CD4-positive, alpha-beta T cell treated with Interleukin-15 for 1 hour (primary cell): ENCODE measurements at places on chromosomes 3 and 15.

DNA sequence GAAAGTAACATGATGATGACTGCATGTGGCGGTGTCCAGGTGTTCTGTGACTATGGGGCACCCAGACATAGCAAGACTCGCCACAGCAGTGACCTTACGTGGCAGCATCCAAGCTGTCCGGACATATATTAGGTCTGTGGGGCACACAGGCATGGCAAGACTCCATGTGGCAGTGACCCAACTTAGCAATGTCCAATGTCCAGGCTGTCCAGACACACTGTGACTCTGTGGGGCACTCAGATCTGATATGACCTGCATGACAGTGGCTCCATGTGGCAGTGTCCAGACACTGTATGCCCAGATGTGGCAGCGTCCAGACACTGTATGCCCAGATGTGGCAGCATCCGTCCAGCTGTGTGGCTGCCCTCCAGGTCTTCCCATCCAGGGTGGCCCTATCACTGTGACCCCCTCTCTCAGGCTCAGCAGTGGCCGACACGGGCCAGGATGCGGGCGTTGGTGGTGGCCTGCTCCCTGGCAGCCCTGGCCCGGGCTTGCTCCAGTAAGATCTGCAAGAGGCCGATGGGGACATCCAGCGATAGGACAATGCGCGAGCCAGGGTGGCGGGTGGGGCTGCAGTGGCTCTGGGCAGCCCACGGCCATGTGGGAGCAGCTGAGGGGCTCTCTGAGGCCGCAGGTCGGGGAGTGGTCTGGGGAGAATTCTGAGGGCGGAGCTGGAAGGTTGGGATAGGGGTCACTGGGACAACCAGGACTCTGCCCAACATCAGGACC lies 1.1 kb downstream of the UCN2 start:
- DNase-seq: no peak

DNA sequence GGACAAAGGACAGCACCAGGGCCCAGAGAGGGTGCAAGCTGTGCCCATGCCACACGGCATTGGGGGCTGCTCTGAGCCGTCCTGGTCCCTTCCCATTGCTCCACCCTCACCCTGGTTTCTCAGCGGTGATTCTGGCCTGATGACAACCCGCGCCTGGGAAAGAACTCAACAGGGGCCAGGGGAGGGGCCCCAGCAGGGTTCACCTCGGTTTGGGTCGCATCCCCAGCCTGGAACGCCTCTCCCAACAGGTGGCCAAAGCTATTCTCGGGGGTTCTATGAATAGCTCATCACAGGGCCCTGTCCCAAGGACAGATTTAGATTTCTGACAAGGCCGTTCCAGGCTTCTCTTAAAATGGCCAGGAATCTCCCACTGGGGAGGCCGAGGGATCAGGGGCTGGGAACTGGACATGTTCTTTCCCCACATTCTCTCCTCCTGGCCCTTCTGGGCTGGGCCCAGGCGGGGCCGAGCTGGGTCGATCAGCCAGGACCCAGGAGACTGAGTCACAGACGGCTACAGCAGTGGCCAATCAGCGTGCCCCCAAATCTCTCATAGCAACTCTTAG lies 17.9 kb downstream of the GRIP2 start:
- no peak for DNase-seq

GRCh38 chr3:127177226-127177625 lies 15.7 kb upstream of the PRR23E start:
- DNase-seq: no peak

DNA sequence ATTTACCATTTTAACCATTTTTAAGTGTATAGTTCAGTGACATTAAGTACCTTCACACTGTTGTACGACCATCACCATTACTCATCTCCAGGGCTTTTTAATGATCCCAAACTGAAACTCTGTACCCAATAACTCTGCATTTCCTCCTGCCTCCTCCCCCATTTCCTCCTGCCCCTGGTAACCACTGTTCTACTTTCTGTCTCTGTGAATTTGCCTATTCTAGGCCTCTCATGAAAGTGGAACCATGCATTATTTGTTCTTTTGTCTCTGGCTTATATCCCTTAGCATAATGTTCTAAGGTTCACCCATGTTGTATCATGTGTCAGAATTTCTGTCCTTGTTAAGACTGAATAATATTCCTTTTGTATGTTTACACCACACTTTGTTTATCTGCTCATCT lies 154.2 kb downstream of the MECOM start:
- DNase-seq: no peak

GRCh38 chr3:183211352-183211751 lies 41.7 kb upstream of the B3GNT5 start:
- DNase-seq: no peak

DNA sequence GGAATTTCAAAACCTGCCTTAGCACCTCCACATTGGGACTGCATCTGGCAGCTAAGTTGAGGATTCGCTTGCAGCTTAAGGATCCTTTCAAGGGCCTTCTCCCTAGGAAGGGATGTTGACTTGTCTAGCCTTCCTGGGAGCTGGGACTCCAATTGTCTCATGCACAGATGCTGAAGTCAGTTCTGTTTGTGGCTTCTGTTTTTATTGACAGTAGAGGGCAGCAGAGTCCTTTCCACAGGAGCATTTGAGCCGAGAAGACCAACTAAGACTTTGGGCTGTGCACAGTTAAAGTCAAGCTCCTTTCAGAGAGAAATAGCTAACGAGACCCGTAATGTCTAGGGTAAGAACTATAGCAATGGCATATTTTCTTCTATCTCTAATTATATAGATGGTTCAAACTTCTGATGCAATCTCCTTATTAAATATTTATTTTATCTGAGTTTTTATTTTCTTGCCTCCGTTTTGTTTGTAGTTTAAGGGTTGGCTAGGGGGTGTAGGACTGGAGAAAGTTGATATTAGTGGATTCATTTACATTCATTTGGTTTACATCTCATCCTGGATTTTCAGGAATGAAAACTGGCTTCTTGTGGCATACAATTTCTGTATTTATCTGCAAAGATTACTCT lies 59.7 kb upstream of the KBTBD8 start:
- DNase-seq: peak; percentile 26

DNA sequence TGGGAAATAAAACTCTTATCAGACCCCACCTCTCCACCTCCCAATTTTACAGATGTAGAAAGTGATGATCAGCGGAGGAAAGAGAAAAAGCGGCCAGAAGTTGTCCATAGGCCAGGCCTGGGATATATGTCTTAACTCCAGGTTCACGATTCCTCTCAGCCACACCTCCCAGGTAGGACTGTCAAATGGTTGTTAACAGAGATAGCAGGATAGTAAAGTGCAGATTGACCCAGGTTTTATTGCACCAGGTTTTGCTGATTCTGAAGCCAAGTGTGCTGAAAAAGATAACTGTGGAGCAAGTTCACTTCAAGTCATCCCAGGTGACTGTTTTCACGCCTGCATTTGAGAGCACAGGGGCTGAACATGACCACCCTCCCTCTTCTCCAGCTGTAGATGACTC lies 36.1 kb downstream of the LSM3 start:
- no peak for DNase-seq

DNA sequence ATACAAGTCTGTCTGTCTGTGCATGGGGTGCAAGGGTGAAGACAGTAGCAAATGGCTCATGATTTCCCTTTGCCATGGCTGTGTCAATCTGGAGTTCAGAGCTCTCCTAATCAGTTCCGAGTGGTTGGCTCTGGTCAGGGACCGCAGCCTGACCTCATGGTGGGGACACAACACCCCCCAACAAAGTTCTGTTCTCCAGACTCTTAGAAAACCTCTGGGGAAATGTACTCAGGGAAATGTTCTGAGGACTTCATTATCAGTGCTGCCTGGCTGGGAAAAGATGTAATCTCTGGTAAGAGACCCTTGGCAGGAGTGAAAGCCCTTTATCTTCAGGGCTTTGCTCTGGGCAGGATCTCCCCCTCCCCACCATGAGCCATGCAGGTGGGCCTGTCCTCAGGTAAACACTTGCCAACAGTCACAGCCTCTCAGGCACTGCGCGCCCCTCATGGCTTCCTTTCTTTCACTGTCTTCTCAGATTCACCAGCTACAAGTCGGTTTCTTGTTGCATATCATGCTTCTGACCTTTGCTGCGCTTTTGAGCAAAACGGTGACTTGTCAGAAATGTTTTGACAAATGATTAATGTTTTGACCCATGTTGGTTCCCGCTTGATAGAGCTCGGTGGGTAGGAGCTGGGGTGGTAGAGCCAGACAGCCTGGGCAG lies 95.5 kb downstream of the ST6GAL1 start:
- no peak for DNase-seq

DNA sequence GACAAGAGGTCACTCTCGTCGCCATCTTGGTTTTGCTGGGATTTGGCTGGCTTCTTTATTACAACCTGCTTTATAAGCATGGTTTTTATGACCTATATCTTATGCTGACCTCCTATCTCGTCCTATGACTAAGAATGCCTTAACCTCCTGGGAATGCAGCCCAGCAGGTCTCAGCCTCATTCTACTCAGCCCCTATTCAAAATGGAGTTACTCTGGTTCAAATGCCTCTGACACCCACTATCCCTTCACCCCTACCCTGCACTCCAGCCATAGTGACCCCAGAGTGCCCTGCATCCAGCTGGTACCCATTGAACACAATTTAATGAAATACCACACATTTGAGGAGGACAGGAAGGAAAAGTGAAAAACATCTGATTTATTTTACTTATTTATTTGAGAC lies 23.4 kb downstream of the METTL6 start:
- DNase-seq: no peak

- DNase-seq: no peak
Observed at GRCh38 chr3:70072180-70072579, 72.6 kb downstream of the SAMMSON start.
